ENCODE measurements at places on chromosomes 5 and 9. TPM values are rescaled to one million over a fixed set of nuclear protein-coding genes. Genes with fewer than 3 reads are reported as not detected.

DNA sequence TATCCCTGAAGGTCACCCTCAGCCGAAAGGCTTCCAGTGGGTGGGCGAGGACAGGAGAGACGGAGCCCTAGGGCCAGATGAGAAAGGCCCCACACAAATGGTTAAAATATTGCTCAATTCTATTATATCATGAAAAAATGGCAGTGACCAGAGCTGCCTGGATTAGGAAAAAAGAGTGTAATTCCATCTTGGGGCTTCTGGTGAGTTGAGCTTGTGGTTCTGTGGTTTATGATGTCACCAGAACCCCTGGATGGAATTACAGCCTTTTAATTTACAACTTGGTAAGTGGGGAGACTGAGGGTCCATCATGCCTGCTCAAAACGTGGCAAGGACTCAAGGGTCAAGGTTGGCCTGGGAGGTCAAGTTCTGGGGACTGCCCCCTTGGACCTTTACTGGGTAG, 55.5 kb upstream of the STC2 start:
- DNase-seq: no peak

DNA sequence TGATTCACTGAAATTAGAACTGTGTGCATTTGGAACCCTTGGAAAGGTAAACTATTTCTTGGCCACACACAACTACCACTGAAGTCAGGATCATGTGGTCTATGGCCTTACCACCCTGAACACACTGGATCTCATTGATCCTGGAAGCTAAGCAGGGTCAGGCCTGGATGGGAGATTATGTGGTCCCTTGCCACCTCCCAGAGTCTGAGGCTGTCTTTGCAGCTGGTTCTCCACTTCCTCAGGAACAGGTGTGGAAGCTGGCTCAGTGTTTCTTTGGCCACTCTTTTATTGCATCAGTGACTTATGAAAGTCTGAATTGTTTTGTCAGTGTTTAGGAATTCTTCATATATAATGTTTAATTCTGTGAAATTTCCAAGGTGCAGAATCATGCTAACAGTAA, 89.2 kb downstream of the TEK start:
- peak; percentile 15 for DNase-seq

GRCh38 chr9:14294659-14295058, 19.3 kb downstream of the NFIB start:
- DNase-seq: no peak

- peak; percentile 46 for DNase-seq
Measured at GRCh38 chr5:14809369-14810155, 62.0 kb downstream of the ANKH start.

- no peak for DNase-seq
Measured at GRCh38 chr9:92642564-92642963, 27.4 kb downstream of the IPPK start.

- no peak for DNase-seq
Measured at GRCh38 chr9:113516840-113517577, 53.5 kb downstream of the RGS3 start.

The RAI14 gene
- 211 TPM for polyA plus RNA-seq

The IFT74 gene
- 9.4 TPM for polyA plus RNA-seq

Measured in AG04450 (cell line).